ENCODE measurements at places on chromosomes 2 and 18.

DNA sequence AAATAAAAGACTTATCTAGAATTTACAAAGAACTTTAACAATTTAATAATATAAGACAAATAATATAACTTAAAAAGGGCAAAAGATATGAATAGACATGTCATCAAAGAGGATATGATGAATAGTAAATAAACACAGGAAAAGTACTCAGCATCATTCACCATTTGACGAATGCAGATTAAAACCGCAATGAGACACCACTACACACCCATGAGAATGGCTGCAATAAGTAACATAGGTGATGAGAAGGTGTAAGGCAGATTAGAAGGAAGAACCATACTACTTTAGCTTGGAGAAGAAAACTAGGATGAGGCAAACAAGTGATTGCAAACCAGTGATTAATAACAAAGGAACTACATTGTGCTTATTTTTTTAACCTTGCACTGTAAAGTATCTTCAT lies 152.0 kb downstream of the CYRIA start:
- no peak for DNase-seq

GRCh38 chr2:36613801-36614200 lies 15.8 kb upstream of the FEZ2 start:
- DNase-seq = no peak

GRCh38 chr18:58454406-58455061 lies 174.4 kb downstream of the ALPK2 start:
- no peak for DNase-seq

- DNase-seq = no peak
Measured at GRCh38 chr2:165833156-165833555, 39.1 kb upstream of the GALNT3 start.

- DNase-seq = no peak
Measured at GRCh38 chr2:98157557-98157956, 70.6 kb downstream of the VWA3B start.

GRCh38 chr2:59806486-59806885 lies 747.0 kb downstream of the BCL11A start:
- DNase-seq = no peak

DNA sequence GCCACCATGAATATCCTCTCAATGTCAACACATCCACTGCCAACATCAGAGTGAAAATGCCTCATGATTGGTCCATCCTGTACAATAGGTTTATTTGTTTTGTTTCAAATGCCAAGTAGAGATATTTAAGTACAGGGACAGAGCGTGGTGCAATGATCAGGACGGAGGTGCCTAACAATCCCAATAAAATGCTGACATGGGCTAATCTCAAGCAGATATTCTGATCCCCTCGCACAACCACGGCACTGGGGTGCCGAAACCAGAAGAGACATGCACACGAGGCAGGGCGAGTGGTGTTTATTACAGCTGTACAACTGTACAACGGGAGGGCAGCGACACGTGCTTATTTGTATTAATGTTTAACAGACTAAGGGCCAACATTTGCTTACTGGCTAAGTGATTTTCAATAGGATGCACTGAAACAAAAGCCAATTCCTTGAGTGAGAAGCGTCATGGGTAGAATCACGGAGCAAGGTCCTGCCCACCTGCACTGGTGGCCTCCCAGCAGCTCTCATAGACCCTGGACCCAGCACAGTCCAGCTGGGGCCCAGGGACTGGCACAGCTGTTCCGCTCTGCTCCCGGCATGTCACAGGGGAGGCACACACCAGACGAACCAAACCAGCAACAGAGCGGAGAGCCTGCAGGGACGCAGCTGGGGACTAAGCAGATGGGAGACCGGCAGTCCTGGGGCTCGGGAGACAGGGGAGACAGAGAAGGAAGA lies 101.4 kb downstream of the HDAC4 start:
- DNase-seq = no peak

- DNase-seq = no peak
Measured at GRCh38 chr18:57210107-57210715, 63.3 kb downstream of the BOD1L2 start.

GRCh38 chr18:51957001-51957400 lies 383.0 kb upstream of the DCC start:
- DNase-seq = no peak

- DNase-seq = no peak
Measured at GRCh38 chr2:235113854-235114253, 162.0 kb downstream of the SH3BP4 start.

DNA sequence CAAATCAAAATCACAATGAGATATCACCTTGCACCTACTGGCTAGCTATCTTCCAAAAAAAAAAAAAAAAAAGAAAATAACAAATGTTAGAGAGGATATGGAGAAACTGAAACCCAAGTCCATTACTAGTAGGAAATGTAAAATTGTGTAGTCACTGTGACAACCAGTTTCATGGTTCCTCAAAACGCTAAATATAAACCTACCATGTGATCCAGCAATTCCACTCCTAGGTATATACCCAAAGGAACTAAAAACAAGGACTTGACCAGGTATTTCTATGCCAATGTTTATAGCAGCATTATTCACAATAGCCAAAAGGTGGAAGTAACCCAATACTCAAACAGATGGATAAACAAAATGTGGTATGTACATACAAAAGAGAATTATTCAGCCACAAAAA lies 11.7 kb upstream of the SCRN3 start:
- DNase-seq = no peak

- no peak for DNase-seq
Measured at GRCh38 chr2:6927186-6927585, 10.0 kb downstream of the RNF144A start.

- no peak for DNase-seq
Measured at GRCh38 chr2:190088917-190089316, 26.4 kb upstream of the MSTN start.

GRCh38 chr2:73033142-73033765 lies 38.3 kb downstream of the SFXN5 start:
- DNase-seq = no peak

GRCh38 chr2:51410331-51410730 lies 378.4 kb upstream of the NRXN1 start:
- DNase-seq = no peak

DNA sequence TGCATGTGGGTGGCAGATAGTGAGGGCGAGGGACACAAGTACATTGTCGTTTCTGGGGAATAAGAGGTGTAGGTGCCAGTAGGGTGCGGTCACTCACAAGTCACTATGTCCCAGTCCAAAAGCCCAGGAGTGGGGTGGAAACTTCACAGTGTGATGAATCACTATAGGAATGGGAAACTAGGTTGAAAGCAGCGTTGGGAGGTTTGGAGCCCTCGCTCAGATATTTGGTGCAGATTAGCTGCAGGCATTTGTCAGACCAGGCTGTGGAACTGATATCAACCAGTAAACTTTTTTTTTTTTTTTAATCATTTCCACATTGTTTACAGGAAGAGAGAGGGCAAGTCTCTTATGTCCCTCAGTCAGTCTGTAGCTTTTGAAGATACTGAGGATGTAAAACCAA lies 121.8 kb downstream of the CERS6 start:
- DNase-seq = no peak

DNA sequence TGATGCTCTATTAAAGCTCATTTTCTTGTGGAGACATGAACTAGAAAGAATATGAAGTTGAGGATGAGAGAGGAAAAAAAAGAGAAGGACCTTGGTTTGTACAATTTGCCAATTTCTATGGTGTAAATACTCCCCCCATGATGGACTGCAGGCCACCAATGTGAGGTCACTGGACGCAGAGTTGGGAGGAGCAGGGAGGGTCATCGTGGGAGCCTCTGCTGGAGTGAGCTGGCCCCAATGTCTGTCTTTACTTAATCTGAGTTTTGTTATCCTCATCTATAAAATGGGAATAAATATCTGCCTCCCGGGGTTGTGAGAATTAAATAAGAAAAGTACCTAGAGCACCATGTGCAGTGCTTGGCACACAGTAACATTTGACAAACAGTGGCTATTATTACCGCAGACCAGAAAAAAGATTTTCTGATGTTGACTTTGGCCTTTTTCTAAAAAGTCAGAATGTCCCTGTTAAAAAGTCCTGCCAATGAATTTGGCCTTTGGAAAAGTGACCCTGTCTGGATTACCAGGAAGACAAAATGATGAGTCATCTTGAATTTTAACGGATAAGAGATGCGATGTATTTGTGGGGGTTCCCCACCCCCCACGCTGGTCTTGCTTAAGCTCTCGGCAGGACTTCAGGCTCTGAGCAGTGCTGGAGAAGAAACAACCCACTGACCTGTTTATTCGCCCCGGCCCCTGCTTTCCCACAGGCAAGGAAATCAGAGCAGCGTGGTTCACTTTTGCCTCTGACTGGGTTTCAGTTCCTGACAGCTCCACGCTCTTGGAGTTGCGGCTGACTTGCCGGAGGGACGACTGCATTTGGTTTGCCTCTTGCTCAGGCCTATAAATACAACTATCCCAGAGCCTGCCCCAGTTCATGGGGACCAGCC lies 50.3 kb upstream of the FOSL2 start:
- DNase-seq = no peak

GRCh38 chr2:236308855-236309668 lies 44.9 kb upstream of the ASB18 start:
- DNase-seq = no peak

- peak; percentile 4 for DNase-seq
Measured at GRCh38 chr18:67359873-67360838, 156.4 kb downstream of the DSEL start.

GRCh38 chr2:38727661-38728060 lies 23.5 kb downstream of the SRSF7 start:
- DNase-seq = no peak

DNA sequence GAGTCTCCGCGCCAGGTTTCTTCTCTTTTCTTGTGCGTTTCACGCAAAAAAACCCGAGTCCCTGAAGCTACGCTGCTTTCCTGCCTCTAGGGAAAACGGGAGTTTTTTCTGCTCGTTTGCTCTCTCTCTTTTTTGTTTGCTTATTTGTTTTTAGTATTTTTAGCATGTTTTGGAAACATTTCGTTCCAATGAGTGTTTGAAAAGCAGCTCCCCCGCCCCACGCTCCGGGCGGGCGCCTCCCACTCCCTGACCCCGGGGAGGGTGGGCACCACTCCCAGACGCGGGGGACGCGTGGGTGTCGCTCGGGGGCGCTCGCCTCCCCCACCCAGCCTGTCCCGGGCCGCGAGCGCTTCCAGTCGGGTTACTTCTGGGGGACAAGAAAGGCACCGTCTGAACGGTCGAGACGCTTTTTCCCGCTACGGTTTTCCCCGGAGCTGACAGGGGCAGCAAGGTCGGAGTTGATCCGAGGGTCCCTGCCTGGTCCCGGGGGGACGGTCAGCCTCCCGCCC lies 446 bp upstream of the EFHD1 start:
- no peak for DNase-seq

- DNase-seq = no peak
Measured at GRCh38 chr2:173584676-173585458, 230.2 kb downstream of the CDCA7 start.

DNA sequence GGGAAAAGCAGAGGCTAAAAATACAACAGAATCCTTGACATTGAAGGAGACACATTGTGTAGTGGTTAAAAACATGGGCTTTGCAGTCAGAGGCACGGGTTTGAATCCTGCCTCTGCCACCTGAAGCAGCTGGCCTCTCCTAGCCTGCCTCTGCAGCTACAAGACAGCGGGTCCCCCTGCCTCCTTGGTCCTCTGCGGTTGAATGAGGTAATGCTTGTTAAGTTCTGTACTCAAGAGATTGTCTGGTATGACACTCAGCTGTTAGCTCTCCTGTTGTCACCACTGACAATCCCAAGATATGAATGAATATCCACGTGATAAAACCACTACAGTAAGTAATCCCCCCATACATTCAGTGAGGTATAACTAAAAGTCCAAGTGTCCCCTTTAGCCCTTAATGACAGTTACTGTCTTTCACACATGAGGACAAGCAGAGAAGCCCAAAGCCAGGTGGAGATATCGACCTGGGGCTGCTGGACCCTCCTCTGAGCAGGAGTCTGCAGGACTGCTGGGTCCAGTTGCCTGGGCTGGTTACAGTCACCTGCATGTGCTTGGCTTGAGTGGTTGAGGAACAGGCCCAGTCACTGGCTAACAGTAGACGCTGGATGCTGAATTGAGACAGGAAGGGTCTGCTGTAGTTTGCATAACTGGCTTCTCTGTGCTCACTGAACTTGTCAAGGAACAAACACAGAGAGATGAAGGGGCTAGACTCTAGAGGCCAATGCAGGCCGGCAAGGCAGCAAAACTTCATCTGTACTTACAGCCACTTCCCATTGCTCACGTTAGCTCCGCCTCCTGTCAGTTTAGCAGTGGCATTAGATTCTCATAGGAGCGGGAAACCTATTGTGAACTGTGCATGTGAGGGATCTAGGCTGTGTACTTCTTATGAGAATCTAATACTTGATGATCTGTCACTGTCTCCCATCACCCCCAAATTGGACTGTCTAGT lies 85.5 kb downstream of the TGFA start:
- no peak for DNase-seq

DNA sequence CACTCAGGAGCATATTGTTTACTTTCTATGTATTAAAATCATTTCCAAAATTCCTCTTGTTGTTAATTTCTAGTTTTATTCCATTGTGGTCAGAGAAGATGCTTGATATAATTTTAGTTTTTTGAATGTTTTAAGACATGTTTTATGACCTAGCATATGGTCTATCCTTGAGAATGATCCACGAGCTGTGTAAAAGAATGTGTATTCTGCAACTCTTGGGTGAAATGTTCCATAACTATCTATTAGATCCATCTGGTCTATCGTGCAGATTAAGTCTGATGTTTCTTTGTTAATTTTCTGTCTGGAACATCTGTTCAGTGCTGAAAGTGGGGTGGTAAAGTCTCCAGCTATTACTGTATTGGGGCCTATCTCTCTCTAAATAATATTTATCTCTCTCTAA lies 83.3 kb upstream of the EPAS1 start:
- DNase-seq = no peak

- DNase-seq = no peak
Measured at GRCh38 chr2:171878481-171878993, 15.5 kb downstream of the SLC25A12 start.

DNA sequence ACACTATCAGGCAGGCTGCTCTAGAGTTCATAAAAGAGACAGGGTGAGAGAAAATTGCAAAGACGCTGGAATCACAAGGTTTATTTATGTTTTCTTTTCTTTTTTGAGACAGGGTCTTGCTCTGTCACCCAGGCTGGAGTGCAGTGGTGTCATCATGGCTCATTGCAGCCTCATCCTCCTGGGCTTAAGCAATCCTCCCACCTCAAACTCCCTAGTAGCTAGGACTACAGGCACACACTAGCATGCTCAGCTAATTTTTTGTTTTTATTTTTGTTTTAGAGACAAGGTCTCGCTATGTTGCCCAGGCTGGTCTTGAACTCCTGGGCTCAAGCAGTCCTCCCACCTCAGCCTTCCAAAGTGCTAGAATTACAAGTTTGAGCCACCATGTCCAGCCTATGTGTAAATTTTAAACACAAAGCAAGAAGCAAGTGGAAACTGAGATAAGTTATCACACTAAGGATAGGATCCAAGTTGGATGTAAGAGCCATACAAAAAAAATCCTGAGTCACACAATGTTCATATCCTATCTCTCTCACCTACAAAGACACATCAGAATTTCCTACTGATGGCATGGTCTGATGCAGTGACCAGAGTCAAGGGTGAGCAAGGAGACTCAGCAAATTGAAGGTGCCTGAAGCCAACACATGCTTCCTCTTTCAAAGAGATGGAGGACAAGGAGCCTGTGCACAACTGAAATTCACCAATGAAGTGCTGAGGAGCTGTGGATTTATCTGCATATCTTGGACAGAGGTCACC lies 31.4 kb downstream of the MYL12B start:
- DNase-seq = no peak

GRCh38 chr2:174035117-174035635 lies 70.0 kb upstream of the SP3 start:
- DNase-seq = no peak

- DNase-seq = no peak
Measured at GRCh38 chr2:58512878-58513277, 271.8 kb upstream of the FANCL start.

GRCh38 chr18:26429535-26430226 lies 118.7 kb downstream of the KCTD1 start:
- DNase-seq = no peak

Data from activated CD8-positive, alpha-beta memory T cell treated with anti-CD3 and anti-CD28 coated beads for 1 hour (primary cell).